Stimulated activated CD4-positive, alpha-beta T cell treated with anti-CD3 and anti-CD28 coated beads, Interleukin-12 subunit alpha, Interleukin-12 subunit beta, amount 100 ng/mL, for 24 hours (primary cell): ENCODE measurements at places on chromosomes 6 and 20.

- no peak for DNase-seq
Observed at GRCh38 chr20:13291157-13291556, 70.1 kb downstream of the ISM1 start.

DNA sequence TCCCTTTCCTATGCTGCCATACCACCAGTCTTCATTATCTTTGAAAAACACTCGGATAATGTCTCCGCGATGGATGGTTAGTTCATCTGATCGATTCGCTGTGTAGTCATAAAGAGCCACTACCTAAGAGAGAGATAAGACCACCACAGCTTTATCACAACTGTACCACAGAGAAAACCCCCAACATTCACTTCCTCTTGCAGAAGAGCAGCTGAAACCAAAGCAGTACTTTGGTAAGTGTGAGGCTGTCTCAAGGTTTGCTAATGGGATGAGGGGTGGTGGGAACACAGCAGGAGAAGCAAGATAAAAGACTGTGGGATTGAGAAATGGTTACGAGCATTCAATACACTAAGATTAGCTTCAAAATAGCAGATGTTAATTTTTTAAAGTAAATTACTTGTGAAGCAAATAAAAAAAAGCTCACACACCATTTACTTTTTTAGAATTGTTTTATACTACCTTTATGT is 142.1 kb downstream of the MYB start:
- DNase-seq: no peak

DNA sequence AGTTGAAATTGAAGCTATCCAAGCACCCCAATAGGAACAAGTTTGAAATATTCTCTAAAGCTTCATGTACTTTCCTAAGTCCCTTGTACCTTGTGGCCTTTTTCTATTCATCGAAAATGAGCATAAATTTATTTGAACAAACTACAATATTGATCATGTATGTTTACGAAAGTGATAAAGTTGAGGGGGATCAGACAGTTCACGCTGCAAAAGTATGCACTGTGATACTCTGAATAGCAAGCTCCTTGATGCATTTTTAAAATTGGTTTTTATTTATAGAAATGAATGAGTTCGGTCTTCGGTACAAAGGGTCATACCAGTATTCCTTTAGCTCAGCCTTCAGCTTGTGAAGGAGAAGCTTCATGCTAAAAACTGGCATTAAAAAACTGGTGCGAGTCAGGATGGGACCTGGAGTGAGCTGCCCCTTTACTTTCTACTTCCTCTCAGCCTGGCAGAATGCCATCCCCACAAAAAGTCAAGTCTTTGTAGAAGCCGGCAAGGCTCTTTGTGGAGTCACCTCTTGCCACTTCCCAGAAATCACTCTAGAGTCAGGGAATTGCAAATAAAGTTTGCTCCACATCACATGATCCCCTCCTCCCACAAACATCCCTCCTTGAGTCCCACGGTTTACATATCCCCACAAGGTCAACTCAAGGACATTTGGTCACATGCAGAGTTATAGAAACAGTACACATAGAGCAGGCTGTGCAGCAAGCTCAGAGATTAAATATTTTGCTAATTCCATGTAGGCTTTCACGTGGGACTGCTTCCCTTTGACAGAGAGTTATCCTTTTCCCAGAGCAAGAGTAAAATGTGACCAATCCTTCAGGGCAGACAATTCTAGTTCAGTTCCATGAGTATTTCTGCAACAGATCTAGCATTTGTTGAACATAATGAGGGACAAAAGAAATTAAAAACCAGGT is 34.6 kb upstream of the ADGRF1 start:
- no peak for DNase-seq

- no peak for DNase-seq
Observed at GRCh38 chr6:11224252-11224965, 8.1 kb downstream of the NEDD9 start.

GRCh38 chr6:39918831-39919230 is 15.4 kb downstream of the MOCS1 start:
- DNase-seq: no peak

GRCh38 chr6:117613920-117614560 is 11.7 kb upstream of the GOPC start:
- no peak for DNase-seq

DNA sequence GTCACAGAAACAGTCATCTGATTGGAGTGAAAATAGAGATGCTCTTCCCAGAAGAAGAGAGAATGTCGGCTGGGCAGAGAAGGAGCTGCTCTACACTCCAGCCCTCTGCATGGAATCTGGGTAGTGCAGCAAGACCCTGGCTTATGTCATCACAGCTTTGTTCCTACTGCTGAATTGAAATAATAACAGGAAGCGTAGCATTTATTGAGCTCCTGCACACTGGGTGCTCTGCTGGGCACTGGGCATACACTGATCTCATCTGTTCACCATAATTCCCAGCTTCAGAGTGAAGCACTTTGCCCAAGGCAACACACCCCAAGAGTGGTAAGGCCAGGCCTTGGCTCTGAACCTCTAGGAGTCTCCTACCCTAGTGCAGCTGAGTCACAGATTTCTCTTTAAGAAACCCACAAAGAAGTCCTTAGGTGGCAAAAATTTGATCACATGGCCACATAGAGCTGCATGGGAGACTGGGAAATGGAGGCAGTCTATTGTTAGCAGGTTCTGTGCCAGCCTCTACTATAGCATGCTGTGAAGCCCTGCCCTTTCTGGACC is 3.9 kb upstream of the SDCBP2 start:
- DNase-seq: no peak

DNA sequence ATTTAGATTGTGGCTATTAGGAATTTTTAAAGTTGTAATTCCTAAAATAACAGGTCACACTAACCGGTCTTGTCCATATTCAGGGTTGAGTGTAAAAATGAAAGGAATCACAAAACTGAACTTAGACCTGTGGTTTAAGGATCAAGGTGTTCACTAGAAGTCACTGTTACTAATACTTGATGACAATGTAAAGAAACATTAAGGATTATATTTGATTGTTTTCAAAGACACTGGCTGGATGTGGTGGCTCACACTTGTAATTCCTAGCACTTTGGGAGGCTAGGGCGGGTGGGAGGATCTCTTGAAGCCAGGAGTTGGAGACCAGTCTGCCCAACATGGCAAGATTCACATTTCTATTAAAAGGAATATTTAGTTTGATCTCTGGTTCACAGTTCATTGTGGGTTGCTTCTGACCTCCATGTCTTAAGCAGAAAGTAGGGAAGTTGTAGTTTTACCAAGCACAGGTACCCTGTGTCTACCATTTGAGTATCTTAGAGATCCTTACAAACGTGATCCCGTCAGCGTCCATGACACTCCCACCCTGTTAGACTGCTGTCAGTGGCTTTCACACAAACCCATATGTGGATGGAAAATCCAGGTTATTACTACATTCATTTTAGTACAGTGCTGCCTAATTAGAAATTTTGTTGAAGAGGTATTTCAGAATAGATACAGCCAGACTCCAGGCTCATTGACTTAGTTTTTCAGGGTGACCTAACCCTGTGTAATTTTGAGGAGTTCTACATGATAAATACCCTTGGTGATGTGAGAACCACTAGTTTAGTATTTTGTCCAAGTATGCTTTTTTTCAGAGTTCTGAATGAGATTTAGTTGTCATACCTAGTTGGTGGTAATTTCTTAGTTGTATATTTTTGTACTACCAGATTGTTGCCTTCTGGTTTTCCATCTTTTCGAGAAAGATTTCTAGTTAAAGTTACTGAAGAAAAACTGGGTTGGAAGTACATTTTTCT is 10.2 kb downstream of the SRSF3 start:
- DNase-seq: no peak
